ENCODE measurements at places on chromosomes 3 and 15.

GRCh38 chr3:177680472-177680821 is 483.2 kb upstream of the TBL1XR1 start:
- DNase-seq, result no peak

DNA sequence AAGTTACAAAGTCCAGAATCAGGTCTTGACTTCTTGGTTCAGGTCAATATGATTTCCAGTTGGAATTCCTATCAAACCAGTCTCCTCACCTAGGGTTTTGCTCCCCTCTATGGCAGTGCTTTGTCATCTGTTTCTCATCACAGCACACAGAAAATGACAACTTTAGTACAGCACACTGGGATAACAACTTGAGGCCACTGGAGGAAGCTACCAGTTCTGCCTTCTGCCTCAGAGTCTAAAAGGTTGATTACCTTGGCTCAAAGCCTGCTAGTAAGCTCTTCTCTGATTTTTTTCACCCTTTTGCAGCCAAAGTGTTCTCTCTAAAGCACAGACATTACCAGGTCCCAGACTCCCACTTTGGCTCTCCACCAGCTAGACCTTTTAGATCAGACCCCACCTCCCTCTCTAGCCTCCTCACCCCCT is 24.8 kb upstream of the TRIM59 start:
- peak; percentile 53 for DNase-seq

- DNase-seq, result no peak
These were observed 803.5 kb downstream of the PLOD2 start for GRCh38 chr3:145357453-145357852.

DNA sequence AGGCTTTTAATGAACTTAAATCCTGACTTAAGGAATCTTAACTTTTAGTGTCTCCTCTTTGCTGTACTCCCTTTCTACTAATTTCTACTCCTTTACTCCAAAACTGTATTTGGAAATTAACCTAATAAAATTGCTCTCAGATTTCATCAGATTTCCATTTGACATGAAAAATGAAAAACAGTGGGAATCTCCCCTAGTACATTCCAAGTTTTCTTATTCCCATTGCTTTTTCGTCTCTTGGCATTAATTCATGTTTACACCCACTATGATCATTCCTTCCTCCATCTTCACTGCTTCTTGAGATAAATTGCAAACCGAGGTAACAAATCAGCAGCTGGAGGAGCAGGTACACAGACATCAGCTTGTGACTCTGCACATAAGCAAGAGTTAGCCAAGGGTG is 208.7 kb downstream of the VGLL3 start:
- peak; percentile 76 for DNase-seq

DNA sequence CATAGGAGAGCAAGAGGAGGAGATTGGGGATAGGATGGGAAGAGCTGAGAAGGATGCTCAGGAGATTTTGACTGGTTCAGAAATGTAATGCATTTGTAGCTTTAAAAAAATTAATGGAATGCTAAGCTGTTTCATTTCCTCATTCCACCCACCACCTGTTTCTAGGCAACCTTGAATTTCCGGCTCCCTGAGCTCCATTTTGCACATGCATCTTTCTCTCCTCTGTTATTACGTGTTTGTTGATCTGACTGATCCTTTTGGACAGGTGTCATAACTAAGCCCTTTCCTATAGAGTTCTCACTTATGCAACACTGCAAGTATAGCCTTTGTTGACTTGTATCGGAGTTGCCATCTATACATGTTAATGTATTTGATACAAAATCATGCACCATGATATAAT is 4.3 kb downstream of the TMPRSS7 start:
- peak; percentile 26 for DNase-seq

- no peak for DNase-seq
These were observed 161.5 kb upstream of the PFN2 start for GRCh38 chr3:150132101-150132749.

DNA sequence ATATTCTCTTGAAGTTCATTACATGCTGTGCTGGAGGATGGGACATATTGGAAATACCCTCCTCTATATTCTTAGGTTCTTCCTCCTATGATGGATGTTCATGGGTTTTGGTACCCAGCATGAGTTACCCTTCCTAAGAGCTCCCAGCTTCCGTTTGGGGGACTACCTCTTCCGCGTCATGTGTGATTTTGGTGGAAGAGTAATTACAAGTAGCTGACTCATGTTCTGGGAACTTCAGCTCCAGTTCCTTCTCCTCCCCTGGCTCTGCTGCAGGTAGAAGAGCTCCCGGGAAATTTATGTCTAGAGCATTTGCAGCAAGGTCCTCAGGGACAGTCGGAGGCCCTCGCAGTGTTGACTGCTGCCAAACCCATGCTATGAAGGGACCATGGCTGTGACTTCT is 208.8 kb upstream of the IL12A start:
- no peak for DNase-seq

- DNase-seq, result no peak
These were observed 519.7 kb upstream of the FRG2C start for GRCh38 chr3:75144406-75144805.

- DNase-seq, result no peak
These were observed 31.2 kb downstream of the GOLGB1 start for GRCh38 chr3:121718205-121718846.

DNA sequence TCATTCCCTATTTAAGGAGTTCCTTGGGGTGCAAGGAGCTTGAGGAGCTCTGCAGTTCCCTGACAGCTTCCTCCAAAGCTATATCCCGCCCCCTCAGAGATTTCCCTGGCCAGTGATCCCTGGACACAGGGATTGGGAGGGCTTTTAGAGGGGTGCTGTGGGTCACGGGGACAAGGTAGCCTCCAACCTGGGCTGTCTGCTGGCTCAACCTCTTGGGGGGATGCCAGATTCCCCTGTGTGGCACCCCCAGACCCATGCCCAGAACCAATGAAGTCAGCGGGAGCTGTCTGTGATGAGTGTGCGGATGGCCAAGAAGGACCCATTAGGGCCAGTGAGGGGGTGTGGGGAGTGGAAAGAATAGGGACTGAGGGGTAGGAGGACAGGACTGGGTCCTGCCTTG is 21.0 kb upstream of the ATP2B2 start:
- DNase-seq, result no peak

DNA sequence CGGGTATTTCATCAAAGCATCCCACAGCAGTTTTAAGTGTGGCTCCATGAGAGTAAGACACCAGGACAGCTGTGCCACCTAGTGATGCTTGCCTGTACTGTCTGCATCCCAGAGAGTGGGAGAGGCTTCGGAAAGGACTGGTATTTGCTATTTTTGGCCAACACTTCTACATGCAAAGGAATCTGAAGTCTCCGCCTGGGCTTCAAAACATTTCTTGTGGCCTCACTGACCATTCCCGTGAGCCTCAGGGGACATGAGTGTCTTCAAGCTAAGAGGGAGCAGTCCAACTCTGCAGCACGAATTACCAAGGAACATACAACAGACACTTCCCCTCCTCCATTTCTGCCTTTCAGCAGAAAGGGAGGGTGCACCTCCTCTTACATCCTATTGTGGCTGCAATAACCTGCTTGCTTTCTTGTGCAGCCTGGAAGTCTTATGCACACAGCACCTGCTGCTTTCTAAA is 177.5 kb downstream of the RORA start:
- peak; percentile 87 for DNase-seq

DNA sequence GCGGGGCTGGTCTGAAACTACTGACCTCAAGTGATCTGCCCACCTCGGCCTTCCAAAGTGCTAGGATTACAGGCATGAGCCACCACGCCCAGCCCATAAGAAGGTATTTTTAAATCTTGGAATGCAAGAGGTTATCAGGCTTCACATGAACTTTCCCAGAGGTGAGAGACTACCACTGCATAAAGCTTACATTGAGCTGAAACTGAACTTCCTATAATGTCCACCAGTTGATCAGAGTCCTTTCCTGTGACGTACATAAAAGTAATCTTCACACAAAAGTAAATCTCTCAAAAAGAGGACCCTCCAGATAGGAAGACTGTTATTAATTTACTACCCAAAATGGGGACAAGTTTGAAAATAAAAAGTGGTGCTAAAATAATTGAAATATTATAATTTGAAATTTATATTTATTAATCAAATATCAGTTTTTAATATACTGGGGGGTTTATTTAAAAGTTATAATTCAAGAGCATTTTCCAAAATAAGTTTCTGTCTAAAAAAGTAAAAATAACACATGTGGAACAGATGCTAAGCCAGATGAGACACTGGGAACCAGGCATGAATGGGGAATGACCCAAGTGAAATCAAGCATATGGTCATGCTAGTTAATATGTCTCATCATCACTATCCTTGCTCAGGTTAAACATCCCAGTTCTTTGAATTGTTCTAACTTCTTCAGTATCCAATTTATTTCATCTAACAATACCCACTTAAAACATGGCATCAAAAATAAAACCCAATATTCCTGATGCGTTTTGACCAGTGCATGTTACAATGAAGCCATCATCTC is 269.9 kb upstream of the UBE2E2 start:
- no peak for DNase-seq

DNA sequence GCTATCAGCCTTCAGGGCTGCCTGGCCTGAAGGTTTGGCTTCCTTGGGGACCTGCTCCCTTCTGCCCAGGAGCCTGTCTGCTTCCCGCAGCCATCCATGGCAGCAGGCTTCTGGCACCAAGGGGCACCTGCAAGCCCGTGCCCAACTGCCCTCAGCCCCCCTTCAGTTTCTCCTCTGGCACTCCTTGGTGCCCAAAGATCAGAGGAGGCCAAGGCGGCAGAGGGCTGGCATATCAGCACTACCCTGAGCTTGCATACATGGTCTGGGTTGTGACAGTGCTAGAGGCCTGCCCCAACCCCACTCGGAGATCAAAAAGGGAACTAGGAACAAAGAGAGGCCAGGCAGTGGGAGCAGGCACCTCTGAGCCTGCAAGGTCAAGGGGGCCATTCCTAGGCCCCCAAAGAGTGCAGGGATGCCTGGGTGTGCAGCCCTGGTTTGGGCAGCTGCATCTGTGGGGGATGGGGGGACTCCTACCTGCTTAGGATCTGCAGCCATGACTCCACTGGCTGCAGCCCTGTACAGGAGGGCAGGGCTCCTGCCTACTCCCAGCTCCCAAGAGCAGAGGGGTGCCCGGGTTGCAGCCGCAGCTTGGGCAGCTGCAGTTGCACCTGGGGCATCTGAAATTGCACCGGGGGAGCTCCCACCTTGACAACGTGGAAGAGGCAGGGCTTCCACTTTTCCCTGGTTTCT is 76.2 kb upstream of the TP63 start:
- DNase-seq, result no peak

DNA sequence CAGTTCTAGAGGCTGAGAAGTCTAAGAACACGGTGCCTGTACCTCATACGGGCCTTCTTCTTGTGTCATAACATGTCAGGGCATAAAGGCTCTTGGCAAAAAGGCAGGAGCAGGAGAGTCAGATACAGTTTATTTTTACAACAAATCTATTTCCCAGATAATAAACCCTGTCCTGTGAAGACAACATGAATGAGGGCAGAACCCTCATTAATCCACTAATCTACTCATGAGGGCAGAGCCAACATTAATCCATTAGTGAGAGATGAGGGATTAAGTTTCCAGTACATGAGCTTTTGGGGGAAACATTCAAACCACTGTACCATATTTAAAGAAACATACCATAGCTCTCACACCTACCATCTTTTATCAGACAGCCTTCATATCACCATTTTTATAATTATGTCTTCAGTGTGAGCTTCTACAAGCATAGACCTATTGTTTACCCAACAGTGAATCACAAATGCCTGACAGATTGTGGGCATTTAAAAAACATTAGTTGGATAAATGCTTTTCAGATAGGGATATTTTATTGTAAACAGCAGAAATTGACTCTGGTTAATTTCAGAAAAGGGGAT is 645.8 kb downstream of the GRM7 start:
- no peak for DNase-seq

DNA sequence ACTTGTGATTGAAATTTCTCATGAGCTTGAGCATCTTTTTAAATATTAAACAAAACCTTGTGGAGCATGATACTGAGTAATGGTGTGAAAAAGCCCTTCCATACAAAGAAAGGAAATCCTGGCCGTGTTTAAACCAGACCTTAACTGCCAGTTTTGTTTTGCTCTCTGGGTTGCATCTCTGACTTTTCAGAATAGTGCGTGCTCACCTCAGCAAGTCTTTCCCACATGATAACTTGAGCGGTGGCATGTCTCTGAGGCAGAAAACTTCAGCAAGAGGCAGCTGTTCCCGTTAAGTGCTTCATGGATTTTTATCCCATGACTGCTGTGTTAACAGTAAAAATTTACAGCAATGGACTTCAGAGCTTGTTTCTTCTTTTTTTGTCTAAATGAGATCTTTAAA is 393.3 kb downstream of the FEZF2 start:
- DNase-seq, result peak; percentile 32

GRCh38 chr3:190101320-190102011 is 19.2 kb downstream of the P3H2 start:
- peak; percentile 73 for DNase-seq

DNA sequence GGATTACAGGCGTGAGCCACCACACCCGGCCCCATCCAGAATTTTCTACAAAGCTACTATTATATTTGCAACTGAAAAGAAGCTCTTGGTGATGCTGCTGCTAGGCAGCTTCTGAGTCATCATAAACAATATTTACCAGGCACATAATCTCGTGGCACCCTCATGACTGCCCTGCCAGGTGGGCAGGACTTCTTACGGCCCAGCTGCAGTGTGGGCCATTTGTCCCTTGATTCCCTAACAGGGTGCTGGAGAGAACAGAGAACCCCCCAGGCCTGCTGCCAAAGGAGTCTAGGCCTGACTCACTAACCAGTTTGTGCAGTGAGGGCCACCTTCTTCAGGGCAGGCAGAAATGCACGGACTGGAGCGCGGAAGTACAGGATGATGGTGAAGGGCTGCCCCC is 4.9 kb downstream of the EPB42 start:
- DNase-seq, result peak; percentile 10

GRCh38 chr3:9216736-9217135 is 32.7 kb downstream of the SRGAP3 start:
- DNase-seq, result peak; percentile 75

- DNase-seq, result no peak
These were observed 121.2 kb downstream of the MEGF11 start for GRCh38 chr15:66132251-66132816.

DNA sequence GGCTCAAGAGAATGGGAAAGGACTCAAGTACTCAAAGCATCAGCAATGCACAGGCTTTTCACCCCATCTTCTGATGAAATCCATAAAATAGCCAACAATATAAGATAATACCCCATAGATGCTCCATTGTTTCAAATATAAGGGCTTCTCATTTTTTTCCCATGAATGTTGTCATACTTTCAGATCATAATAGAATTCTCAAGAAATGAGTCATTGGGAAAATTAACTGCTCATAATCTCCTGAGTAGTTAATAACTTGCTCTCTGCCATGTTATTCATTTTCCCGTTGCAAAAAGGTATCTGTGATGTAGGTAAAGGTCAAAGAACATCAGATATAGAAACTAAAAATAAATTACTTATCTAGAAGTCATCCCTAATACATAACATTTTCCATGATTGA is 121.9 kb downstream of the NSUN3 start:
- peak; percentile 2 for DNase-seq

GRCh38 chr15:36497901-36498300 is 81.5 kb upstream of the CDIN1 start:
- no peak for DNase-seq

DNA sequence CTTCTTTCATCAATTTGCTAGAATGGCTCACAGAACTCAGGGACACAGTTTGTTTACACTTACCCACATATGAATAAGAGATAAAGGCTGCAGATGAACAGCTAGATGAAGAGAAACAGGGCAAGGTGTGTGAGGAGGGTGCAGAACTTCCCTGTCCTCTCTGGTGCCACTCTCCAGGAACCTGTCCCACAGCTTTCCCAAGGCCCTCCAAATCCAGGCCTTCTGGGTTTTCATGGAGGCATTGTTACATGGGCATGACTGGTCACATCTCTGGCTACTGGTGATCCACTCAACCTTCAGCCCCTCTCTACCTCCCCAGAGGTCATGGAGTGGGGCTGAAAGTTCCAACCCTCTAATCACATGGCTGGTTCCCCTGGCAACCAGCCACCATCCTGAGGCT is 73.6 kb downstream of the ITGB5 start:
- no peak for DNase-seq

GRCh38 chr15:74383695-74384565 is 16.5 kb upstream of the CYP11A1 start:
- DNase-seq, result no peak

All from AG10803 (cell line).